ENCODE measurements at places on chromosomes 4 and X. TPM values are rescaled to one million over a fixed set of nuclear protein-coding genes. Genes with fewer than 3 reads are reported as not detected.

DNA sequence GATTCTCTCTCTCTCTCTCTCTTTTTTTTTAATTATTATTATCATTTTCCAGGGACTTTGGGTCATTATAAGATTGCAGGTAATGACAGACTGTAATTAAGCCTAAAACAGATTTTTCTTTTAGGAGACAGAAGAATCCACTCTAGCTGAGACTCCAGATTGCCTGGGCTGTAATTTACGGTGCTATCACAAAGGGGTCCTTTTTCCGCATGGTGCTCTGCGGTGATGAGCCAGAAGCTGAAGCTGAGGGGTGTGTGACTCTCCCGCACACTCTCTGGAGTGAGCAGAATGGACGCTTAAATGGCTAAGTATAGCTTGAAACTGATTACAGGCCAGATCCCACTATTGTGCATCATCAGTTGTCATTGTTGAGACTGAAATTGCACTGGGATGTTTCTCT lies 50.0 kb downstream of the LGI2 start:
- no peaks in the 10 kb centered on the region for H3K27me3 ChIP-seq
- peak overlapping the region; percentile 79 for H3K27ac ChIP-seq
- no peaks in the 10 kb centered on the region for H3K36me3 ChIP-seq
- no peak for DNase-seq
- H3K4me1 ChIP-seq, result peaks cover 20% of the 10 kb centered on the region

GRCh38 chr4:154491341-154492271 lies at the start of gene DCHS2:
Gene DCHS2 (minus strand): TSS chr4:154491799. CDS start chr4:154491355, 444 bp downstream.
- no peaks in the 10 kb centered on the region for H3K36me3 ChIP-seq
- no peak for DNase-seq
- H3K4me3 ChIP-seq, result peak within 1 kb of the TSS; percentile 39
- H3K27ac ChIP-seq, result no peak within 1 kb of the TSS
- H3K27me3 ChIP-seq, result peaks cover 64% of the 10 kb centered on the region
- peaks cover 24% of the 10 kb centered on the region for H3K4me1 ChIP-seq

DNA sequence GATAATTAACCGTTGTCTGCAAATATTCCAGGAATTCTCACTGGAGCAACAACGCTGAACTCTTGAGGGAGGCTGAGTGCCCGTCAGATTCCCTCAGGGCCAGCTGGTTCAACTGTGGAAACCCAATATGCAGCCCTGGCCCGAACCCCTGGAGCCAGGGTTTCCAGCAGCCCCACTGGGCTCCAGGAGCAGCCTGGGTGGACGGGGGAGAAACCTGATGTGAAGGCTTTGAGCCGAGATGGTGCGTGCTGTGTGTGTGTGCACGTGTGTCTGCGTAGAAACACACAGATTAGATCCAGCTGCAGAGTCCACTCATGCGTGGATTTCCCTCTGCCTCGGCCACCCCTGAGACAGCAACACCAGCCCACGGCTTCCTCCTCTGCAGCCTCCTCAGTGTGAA lies 19.4 kb upstream of the SLC25A6 start:
- no peaks in the 10 kb centered on the region for H3K4me1 ChIP-seq
- H3K27ac ChIP-seq, result no peak overlapping the region

- no peaks in the 10 kb centered on the region for H3K4me1 ChIP-seq
- DNase-seq, result no peak
- H3K36me3 ChIP-seq, result peaks cover 12% of the 10 kb centered on the region
- no peak overlapping the region for H3K27ac ChIP-seq
- H3K27me3 ChIP-seq, result no peaks in the 10 kb centered on the region
- H3K4me3 ChIP-seq, result no peak overlapping the region
Measured at GRCh38 chr4:127936974-127937373, 28.0 kb downstream of the MFSD8 start.

Gene RFC1
- total RNA-seq, result 50.2 TPM

Gene CLIC2
- 53.4 TPM for total RNA-seq

Gene UCP1
- total RNA-seq, result not detected

All from lower lobe of right lung (tissue), 2 donors.